Upper lobe of right lung (tissue), 1 donor: ENCODE measurements at places on chromosomes 7 and 10. TPM values are rescaled to one million over a fixed set of nuclear protein-coding genes. Genes with fewer than 3 reads are reported as not detected.

DNA sequence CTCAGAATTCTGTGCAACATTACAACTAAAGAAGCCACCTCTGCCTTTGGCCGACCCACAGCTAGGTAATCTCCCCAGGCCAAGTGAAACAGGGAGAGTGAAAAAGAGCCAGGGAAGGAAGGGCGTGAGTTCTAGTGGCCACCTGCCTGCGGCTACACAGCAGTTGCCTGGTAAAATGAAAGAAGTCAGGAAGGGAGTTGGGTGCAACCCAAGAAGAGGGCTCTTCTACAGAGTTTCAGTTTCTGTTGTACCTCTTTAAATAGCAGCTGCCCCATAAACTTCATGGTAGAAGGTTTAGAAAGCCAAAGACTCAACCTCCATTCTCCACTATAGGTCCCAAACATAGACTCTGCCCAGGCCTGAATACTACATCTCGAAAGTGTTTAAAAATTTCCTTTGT, 76.2 kb upstream of the TMEM168 start:
- H3K27ac ChIP-seq = no peak overlapping the region
- peaks cover 3% of the 10 kb centered on the region for H3K4me1 ChIP-seq
- H3K4me3 ChIP-seq = no peak overlapping the region
- DNase-seq = no peak
- H3K27me3 ChIP-seq = no peaks in the 10 kb centered on the region

DNA sequence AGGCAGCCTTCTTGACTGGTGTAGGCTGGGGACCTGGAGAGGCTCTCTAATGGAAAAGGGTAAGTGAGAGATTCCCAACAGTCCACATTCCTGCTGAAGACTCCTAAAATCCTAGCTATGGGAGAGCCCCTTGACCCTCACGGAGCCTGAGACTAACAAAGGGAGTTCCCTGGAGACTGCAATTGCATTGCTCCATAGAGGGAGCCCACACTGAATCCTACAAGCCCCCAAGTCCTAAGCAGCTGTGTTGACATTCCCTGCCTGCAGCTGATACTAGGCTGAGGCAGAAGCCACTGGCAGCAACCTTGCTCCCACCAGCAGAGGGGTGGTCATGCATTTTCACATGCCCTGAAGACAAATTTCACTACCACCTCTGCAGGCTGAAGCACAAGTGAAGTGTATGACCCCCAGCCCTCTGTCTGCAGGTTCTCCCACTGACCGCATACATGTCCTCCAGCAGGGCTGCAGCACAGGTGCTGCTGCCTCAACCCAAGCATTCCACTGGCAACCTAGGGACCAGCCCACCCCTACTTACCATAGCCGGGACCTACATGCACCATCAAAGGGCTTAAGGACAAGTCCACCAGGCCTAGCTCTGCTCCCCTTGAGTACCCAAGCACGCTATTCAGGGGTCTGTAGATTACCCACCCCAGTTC, 130.3 kb upstream of the SLC13A1 start:
- no peak overlapping the region for H3K27ac ChIP-seq
- no peaks in the 10 kb centered on the region for H3K36me3 ChIP-seq
- H3K4me3 ChIP-seq = no peak overlapping the region

- no peak overlapping the region for H3K4me3 ChIP-seq
- no peaks in the 10 kb centered on the region for H3K36me3 ChIP-seq
Measured at GRCh38 chr10:71547312-71547711, 150.6 kb downstream of the CDH23 start.

GRCh38 chr10:18229826-18230225, 89.6 kb downstream of the CACNB2 start:
- DNase-seq = no peak
- H3K27me3 ChIP-seq = no peaks in the 10 kb centered on the region
- H3K4me1 ChIP-seq = peaks cover 3% of the 10 kb centered on the region
- H3K36me3 ChIP-seq = no peaks in the 10 kb centered on the region
- H3K27ac ChIP-seq = no peak overlapping the region
- H3K4me3 ChIP-seq = no peak overlapping the region

GPR85 gene
- total RNA-seq = 2.9 TPM

AP1S1 gene
- total RNA-seq = 24.0 TPM

BMPR1A gene
- total RNA-seq = 41.2 TPM

GRCh38 chr7:28269700-28270361, 89.2 kb upstream of the JAZF1 start:
- H3K27ac ChIP-seq = no peak overlapping the region
- H3K27me3 ChIP-seq = no peaks in the 10 kb centered on the region
- H3K4me3 ChIP-seq = no peak overlapping the region

TDRD1 gene
- total RNA-seq = 0.14 TPM

TRPV5 gene
- not detected for total RNA-seq

- H3K27me3 ChIP-seq = no peaks in the 10 kb centered on the region
- no peak overlapping the region for H3K27ac ChIP-seq
- H3K4me1 ChIP-seq = no peaks in the 10 kb centered on the region
- no peak for DNase-seq
- no peak overlapping the region for H3K4me3 ChIP-seq
Measured at GRCh38 chr7:23963461-23964165, 253.6 kb downstream of the STK31 start.

- no peaks in the 10 kb centered on the region for H3K4me1 ChIP-seq
- no peaks in the 10 kb centered on the region for H3K27me3 ChIP-seq
- no peak overlapping the region for H3K27ac ChIP-seq
- peaks cover 82% of the 10 kb centered on the region for H3K36me3 ChIP-seq
- no peak overlapping the region for H3K4me3 ChIP-seq
Measured at GRCh38 chr10:11264296-11265048, 246.8 kb downstream of the CELF2 start.

DNA sequence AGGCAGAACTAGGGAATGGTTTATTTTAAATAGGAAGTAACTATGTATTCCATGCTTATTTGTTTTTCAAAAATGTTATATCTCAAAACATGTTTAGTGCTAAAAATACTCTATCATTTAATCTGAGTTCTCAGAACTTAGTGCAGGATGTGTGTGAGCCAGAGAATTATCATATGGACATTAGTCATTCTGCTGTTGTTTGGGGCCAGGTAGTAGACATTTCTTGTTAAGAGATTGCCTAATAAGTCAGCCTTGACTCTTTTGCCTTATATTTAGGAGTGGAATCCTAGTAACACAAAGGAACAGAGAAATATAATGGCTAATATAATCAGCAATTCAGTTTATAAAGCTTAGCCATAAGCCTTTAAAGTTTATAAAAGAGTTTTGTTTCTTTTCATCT, 149.8 kb downstream of the CCSER2 start:
- no peaks in the 10 kb centered on the region for H3K4me1 ChIP-seq
- no peak overlapping the region for H3K27ac ChIP-seq
- no peak for DNase-seq
- H3K27me3 ChIP-seq = no peaks in the 10 kb centered on the region
- H3K4me3 ChIP-seq = no peak overlapping the region
- peaks cover 20% of the 10 kb centered on the region for H3K36me3 ChIP-seq

GRCh38 chr10:32687116-32687515, 241.2 kb downstream of the CCDC7 start:
- no peaks in the 10 kb centered on the region for H3K27me3 ChIP-seq
- no peaks in the 10 kb centered on the region for H3K36me3 ChIP-seq
- no peak for DNase-seq
- H3K4me1 ChIP-seq = no peaks in the 10 kb centered on the region
- H3K27ac ChIP-seq = no peak overlapping the region

GRCh38 chr10:122348512-122348911, 26.0 kb upstream of the PLEKHA1 start:
- no peaks in the 10 kb centered on the region for H3K27me3 ChIP-seq
- no peaks in the 10 kb centered on the region for H3K4me1 ChIP-seq
- H3K27ac ChIP-seq = no peak overlapping the region
- no peak for DNase-seq
- H3K36me3 ChIP-seq = no peaks in the 10 kb centered on the region
- no peak overlapping the region for H3K4me3 ChIP-seq

DNA sequence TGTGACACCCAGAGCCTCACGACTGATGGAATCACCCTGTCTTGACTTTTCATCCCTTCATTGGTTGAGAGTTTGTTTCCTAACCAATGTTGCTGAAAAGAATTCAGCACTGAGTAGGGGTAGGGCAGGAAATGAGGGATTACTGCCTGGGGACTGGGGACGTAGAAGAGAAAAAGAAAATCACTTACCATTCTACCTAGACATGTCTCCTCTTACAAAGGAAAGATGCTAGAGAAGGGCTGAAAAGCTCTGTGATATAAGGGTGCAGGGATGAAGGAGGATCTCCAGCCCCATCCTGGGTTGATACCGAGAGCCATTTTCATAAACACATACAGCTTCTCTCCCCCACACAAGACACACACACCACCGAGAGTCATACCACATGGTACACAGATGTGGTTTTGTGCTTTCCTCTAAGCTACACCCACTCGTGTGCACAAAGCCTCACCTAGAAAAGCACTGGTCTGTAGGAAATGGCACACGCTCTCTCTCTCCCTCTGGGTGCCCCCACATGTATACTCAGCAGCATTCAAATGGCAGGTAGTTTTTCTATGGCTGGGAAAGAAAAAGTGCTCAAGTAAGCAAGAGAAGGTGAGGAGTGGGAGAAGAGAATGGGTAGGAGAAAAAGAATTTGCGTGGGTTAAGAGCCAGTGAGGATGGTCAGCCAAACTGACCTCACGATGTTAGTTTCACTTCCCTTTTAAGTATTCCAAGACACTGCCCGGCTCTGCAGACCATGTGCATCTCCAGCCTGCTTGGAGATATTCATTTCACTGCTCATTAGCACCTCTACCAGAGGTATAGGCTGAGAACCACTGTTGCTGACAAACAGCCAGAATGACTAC, 85.8 kb downstream of the CALD1 start:
- DNase-seq = no peak
- peaks cover 4% of the 10 kb centered on the region for H3K36me3 ChIP-seq
- peak overlapping the region; percentile 20 for H3K4me3 ChIP-seq
- H3K27ac ChIP-seq = peak overlapping the region; percentile 67
- H3K4me1 ChIP-seq = peaks cover 8% of the 10 kb centered on the region

DNA sequence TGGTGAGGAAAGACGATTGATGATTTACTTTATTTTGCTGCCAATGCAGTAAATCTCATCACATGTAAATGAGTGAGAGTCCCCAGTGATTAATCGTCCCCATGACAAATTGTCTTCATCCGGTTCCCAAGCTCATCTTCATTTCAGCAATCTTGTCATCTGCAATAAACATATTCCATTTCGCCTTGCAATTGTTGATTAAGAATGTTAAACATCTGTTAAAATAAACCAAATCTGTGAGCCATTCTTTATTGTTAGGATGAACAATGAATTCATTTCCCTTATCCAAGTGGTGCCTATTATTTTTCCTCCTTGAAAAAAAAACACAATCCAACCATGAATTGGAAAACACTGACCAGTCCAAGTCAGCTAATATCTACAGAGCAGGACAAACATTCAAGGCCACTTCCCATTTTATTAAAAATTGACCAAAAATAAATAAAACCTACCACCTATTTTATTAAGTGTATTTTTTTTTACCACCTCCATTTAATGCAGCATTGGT, 36.5 kb downstream of the NPS start:
- no peaks in the 10 kb centered on the region for H3K27me3 ChIP-seq
- no peaks in the 10 kb centered on the region for H3K36me3 ChIP-seq
- H3K27ac ChIP-seq = no peak overlapping the region
- no peak overlapping the region for H3K4me3 ChIP-seq

- DNase-seq = no peak
- H3K27ac ChIP-seq = no peak overlapping the region
- no peaks in the 10 kb centered on the region for H3K4me1 ChIP-seq
- no peak overlapping the region for H3K4me3 ChIP-seq
- H3K27me3 ChIP-seq = peaks cover 5% of the 10 kb centered on the region
Measured at GRCh38 chr7:54769203-54769602, 10.2 kb upstream of the SEC61G start.

DNA sequence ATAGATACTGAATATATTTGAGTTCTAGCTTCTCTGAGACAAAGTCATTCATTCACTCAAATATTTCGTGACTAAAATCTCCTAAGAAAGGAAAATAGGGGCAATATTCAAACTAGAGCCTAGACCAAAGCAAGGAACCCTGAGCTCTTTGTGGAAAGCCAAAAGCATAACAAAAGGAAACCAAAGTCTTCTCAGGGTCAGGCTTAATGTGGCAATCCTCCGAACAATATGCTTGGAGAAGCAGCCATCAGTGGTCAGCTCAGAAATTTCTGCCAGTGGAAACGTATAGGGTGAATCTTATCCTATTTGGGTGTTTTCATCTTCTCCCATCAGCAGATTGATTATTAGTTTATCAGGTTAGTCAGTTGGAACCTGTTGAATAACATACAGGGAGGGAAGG, 151.3 kb upstream of the SLC13A1 start:
- H3K27ac ChIP-seq = no peak overlapping the region
- H3K27me3 ChIP-seq = no peaks in the 10 kb centered on the region
- no peaks in the 10 kb centered on the region for H3K4me1 ChIP-seq
- DNase-seq = no peak
- H3K4me3 ChIP-seq = no peak overlapping the region

DNA sequence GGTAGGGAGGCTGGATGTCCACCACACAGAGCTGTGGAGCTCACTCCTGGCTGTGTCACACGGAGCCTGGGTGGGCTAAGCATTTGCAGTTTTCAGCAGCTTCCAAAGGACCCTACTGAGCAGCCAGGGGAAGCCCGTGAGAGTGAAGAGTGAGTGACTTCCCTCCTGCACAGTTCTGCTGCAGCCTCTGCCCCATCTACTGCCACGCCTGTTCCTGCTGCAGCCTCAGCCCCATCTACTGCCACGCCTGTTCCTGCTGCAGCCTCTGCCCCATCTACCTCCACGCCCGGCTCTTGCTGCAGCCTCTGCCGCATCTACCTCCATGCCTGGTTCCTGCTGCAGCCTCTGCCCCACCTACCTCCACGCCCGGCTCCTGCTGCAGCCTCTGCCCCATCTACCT, 12.2 kb downstream of the ADAM8 start:
- no peak for DNase-seq
- no peaks in the 10 kb centered on the region for H3K27me3 ChIP-seq
- H3K27ac ChIP-seq = peak overlapping the region; percentile 24
- no peaks in the 10 kb centered on the region for H3K36me3 ChIP-seq

NPC1L1 gene
- total RNA-seq = 0.17 TPM

ELFN1 gene
- 4.3 TPM for total RNA-seq

- peaks cover 6% of the 10 kb centered on the region for H3K36me3 ChIP-seq
- H3K4me1 ChIP-seq = peaks cover 48% of the 10 kb centered on the region
- H3K4me3 ChIP-seq = no peak overlapping the region
- H3K27me3 ChIP-seq = no peaks in the 10 kb centered on the region
Measured at GRCh38 chr7:116231949-116232348, 21.6 kb downstream of the TES start.

DNA sequence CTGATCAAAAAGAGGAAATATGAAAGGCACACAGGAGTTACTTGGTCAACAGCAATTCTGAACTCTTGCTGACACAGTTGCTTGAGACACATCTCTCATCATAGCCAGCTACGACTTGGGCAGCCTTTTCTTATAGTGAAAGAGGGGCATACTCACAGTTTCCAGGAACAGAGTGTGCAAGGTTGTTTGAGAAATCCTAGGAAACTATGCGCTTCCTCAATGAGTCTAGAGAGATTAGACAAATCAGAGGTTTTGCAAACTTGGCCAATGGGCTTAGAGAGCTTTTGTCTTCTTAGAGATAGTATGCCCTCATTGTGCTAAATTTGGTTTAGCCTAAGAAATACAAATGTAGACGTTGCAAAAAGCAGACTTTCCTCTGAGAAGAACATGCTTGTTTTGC, 370.4 kb downstream of the HGF start:
- H3K36me3 ChIP-seq = no peaks in the 10 kb centered on the region
- H3K27me3 ChIP-seq = no peaks in the 10 kb centered on the region
- no peaks in the 10 kb centered on the region for H3K4me1 ChIP-seq
- DNase-seq = no peak
- H3K27ac ChIP-seq = no peak overlapping the region
- no peak overlapping the region for H3K4me3 ChIP-seq
